HT-29 (cell line): ENCODE measurements at places on chromosomes 3 and 15. TPM values are rescaled to one million over a fixed set of nuclear protein-coding genes. Genes with fewer than 3 reads are reported as not detected.

CILP gene
- 0.03 TPM in 1 of 2 replicates, not detected in the other for total RNA-seq

MORC1 gene
- not detected in 2 replicates for total RNA-seq

GPR15 gene
- not detected in 2 replicates for total RNA-seq

CAMKV gene
- total RNA-seq: not detected in 2 replicates

CTXND1 gene
- total RNA-seq: not detected in 2 replicates

TMEM158 gene
- 0.15 and 2.0 TPM in 2 replicates for total RNA-seq

SPATA12 gene
- 0.05 and 0.86 TPM in 2 replicates for total RNA-seq

GRAMD2A gene
- total RNA-seq: 0.03 and 0.29 TPM in 2 replicates

PLD1 gene
- total RNA-seq: 17.3 and 17.9 TPM in 2 replicates

GOLGA8O gene
- total RNA-seq: not detected in 2 replicates

FILIP1L gene
- total RNA-seq: 1.2 and 1.8 TPM in 2 replicates

DAG1 gene
- total RNA-seq: 64.2 and 72.9 TPM in 2 replicates

CFAP161 gene
- total RNA-seq: 2.0 TPM in 1 of 2 replicates, not detected in the other

ARL6IP5 gene
- 29.9 and 46.3 TPM in 2 replicates for total RNA-seq

CCDC33 gene
- total RNA-seq: 9.9 and 17.0 TPM in 2 replicates

CAMK2N2 gene
- 0.13 TPM in 1 of 2 replicates, not detected in the other for total RNA-seq

COPS2 gene
- total RNA-seq: 17.0 and 17.6 TPM in 2 replicates

PRSS50 gene
- total RNA-seq: not detected in 2 replicates

GOLGA6D gene
- 0.15 TPM in 1 of 2 replicates, not detected in the other for total RNA-seq

RAD51 gene
- 15.7 and 16.1 TPM in 2 replicates for total RNA-seq

OSBPL10 gene
- total RNA-seq: 38.2 and 65.1 TPM in 2 replicates

PRICKLE2 gene
- under 0.01 and 0.34 TPM in 2 replicates for total RNA-seq

GOLGA6L7 gene
- total RNA-seq: not detected in 2 replicates

SHC4 gene
- not detected in 2 replicates for total RNA-seq

POC1A gene
- total RNA-seq: 25.2 and 27.4 TPM in 2 replicates

RRP9 gene
- 84.5 and 91.7 TPM in 2 replicates for total RNA-seq

IRAK2 gene
- total RNA-seq: 4.9 and 5.7 TPM in 2 replicates
